ENCODE measurements at places on chromosomes 13 and 19. TPM values are rescaled to one million over a fixed set of nuclear protein-coding genes. Genes with fewer than 3 reads are reported as not detected.
A peak's percentile ranks its signal among the peaks of the same experiment; 100 is the strongest.

SIX5 gene
- 15.2 TPM for total RNA-seq

GRCh38 chr13:20182231-20182846, 10.4 kb downstream of the GJB2 start:
- DNase-seq = peak; percentile 37

DNA sequence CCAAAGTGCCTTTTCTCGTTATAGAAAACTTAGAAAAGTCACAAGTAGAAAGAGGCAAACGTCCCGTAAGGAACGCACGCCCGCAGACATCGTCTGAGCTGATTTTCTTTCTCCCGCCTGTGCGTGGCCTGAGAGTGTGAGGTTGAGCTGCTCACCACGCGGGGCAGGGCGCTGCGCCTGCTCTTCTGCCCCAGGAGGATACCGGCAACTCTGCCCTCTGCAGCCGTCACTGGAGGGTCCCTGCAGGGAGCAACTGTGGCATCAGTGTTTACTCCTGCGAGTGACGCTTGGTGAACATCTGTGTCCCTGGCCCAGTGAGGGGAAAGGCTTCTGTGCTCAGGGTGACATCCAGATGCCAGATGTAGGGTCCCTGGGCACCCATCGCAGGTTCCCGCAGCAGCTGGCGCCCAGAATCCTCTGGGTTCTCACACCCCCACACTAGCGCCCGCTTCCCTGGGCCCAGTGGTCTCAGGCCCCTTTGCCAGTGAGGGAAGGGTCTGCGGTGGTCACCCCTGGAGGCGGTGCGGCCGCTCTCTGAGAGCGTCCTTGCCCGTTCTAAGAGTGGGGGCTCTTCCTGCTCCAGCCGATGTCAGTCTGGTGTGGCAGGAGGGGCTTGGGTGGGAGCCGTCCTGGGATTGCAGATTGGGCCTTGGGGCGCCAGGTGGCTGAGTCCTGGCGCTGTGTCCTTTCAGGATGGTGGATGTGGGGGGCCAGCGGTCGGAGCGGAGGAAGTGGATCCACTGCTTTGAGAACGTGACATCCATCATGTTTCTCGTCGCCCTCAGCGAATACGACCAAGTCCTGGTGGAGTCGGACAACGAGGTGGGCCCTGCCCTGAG, 17.4 kb upstream of the GNA15 start:
- no peak for DNase-seq

DNA sequence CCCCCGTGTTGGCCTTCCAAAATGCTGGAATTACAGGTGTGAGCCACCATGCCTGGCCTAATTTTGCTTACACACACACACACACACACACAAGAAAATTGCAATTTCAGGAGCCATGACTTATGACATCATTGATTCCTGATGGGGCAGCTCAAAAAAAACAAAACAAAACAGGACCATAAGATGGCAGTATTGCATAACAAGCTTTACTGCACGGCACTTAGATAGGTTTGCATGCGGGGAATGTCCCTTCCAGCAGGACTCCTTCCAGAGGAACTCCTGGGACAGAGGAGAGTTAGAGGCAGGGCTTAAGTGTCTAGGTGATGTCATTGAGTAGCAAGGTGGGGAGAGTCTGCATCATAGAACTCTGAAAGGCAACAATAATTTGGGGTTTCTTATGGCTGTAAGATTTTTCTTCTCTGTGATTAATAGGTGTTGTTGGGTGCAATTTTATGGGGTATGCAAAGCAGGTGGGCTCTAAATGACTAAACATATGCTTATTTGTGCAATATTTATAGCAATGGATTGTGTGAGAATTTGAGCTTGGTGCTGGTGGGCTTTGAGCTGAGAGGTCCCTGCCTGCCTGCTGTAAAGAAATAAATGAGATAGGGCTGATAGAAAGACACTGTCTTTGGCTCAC, 9.0 kb upstream of the ACSBG2 start:
- peak; percentile 64 for DNase-seq

- no peak for DNase-seq
These were observed 23.4 kb downstream of the GP6 start for GRCh38 chr19:55014714-55015113.

CGB8 gene
- total RNA-seq = not detected

FGF9 gene
- not detected for total RNA-seq

DNA sequence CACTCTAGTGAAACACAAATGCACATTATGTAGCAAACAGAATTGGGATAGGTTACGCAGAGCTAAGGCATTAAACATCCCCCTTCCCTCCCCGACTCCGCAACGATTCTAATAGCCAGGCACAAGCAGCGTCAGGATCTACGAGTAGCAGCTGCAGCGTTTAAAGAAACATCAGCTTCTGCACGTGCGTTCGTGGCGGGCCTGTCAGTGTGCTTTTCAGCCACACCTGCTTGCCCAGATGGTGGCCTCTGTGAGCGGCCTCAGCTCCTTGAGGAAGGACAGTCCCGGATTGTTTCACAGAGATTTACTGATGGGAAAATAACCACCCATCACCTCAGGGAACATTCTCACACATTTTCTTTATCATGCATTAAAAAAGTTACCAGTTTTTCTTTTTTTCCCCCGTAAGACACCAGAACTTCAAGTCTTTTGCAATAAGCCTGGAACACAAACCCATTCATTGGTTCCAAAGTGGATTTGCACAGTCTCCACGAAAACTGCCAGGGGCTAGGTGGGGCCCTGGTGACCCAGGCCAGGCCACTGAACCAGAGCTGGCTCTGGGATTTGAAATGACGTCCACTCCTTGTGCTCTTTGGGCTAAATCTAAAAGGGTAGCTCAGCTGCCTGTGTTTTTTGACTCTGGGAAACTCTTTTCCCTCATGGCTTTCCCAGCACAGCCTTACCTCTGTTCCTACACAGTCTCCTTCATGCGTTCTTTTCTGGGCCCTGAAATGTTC, 325.5 kb downstream of the KCNRG start:
- DNase-seq = no peak

- no peak for DNase-seq
These were observed 841.1 kb upstream of the SLITRK5 start for GRCh38 chr13:86830046-86830445.

PSMD8 gene
- 614 TPM for total RNA-seq

- DNase-seq = no peak
These were observed 16.2 kb downstream of the PLPP2 start for GRCh38 chr19:275000-275399.

- no peak for DNase-seq
These were observed 558.8 kb upstream of the KLHL1 start for GRCh38 chr13:70666883-70667556.

DNA sequence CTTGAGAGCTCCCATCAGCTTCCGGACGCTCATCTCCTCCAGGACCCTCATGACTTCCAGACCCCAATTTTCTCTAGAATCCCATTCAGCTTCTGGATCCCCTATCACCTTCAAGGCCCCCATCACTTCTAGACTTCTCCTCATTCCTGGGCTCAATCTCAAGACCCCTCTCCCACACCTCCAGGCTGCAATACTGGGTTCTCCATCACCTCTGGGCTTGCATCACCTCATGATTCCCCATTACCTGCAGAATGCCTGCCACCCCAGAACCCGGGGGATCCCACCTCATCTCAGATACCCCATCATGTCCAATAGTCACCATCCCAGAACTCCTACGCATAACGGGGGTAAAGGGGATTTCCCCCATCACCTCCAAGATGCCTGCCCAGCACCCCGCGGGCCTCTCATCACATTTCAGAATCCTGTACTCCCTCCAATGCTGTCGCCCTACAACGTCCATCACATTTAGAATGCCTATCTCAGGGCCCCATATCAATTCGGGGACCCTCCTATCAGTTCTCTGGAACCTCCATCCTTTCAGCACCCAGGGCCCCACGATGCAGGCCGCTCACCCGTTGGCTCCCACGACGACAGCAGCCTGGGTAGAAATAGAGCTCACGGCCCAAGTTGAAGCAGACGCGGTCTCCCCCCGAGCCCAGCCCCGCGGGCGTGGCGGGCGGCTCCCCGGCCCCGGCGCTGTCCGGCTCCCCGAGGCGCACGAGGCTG, 738 bp downstream of the DMWD start:
- DNase-seq = no peak

DNA sequence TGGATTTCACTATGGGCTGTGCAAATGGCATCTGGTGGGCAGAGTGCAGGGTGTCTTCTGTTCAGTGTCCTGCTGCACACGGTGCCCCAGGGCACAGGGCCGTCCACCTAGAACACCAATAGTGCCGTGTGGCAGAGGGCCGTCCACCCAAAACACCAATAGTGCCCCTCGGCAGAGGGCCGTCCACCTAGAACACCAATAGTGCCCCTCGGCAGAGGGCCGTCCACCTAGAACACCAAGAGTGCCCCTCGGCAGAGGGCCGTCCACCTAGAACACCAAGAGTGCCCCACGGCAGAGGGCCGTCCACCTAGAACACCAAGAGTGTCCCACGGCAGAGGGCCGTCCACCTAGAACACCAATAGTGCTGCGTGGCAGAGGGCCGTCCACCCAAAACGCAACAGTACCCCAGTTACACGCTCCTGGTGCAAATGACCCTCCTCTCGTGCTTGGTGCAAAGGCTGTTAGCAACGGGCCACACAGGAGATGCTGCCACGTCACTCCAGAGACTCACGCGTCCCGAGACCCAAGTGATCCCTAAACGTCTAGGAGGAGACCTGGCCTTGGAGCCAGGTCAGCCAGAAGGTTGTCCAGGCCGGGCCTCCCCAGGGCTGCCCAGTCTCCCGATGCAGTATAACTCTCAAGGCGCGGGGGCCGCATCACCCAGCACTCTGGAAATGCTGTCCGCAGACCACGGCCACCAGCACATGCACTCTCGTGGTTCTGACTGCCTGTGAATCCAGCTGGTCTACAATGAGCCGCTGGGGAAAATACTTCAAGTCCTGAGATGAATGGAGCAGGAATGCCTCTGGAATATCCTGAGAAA, 51.5 kb downstream of the RASA3 start:
- DNase-seq = no peak

DNA sequence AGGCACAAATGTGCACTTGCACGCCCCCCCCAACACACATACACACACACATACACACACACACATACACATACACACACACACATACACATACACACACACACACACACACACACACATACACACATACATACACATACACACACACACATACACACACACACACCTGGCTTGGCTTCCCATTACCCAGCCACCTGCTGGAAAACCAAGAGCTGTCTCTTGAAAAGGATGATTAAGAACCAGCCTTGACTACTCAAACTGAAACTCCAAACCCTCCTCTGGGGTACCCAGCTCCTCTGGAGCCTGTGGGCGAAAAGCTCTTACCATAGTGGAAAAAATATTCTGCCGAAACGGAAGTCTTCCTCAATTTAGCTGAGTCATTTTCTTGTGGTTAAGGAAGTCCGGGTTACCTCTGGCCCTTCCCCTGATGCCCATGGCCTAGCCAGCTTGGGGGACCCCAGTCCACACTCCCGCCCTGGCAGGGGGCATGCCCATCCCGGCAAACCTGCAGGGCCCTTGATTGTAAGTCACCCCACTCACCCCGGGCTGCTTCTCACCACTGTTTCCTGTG, 21.9 kb downstream of the CEBPA start:
- DNase-seq = no peak

TEX101 gene
- not detected for total RNA-seq

DNA sequence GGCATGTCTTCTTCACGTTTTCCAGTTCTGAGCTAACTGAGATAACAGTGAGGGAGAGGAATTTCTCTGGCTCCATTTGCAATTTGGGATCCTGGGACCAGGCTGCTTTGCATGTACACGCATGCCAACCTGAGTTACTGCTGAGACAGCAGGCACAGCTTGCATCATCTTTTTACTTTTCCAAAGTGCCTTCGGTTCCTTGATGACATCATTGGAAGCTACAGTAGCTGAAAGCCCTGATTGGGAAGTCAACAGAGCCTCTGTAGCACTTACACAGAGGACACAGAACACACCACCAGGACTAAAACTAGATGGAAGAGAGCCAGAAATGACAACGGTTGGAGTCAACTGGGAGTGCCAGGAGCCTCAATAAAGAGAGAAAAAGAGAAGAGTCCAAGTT, 399.1 kb upstream of the GPC6 start:
- DNase-seq = no peak

- no peak for DNase-seq
These were observed 102.9 kb downstream of the FOXO1 start for GRCh38 chr13:40563350-40564125.

Measured in Caki2 (cell line).